Retina (tissue), 1 donor: ENCODE measurements at places on chromosomes 1 and 21.

- no peak for DNase-seq
Observed at GRCh38 chr1:39413902-39414528, 77.4 kb upstream of the BMP8A start.

- no peak for DNase-seq
Observed at GRCh38 chr1:88825721-88826120, 65.6 kb downstream of the GTF2B start.

- DNase-seq = no peak
Observed at GRCh38 chr1:53122201-53122885, 20.1 kb downstream of the SLC1A7 start.

GRCh38 chr21:42161401-42161955 is 57.5 kb upstream of the ABCG1 start:
- no peak for DNase-seq

DNA sequence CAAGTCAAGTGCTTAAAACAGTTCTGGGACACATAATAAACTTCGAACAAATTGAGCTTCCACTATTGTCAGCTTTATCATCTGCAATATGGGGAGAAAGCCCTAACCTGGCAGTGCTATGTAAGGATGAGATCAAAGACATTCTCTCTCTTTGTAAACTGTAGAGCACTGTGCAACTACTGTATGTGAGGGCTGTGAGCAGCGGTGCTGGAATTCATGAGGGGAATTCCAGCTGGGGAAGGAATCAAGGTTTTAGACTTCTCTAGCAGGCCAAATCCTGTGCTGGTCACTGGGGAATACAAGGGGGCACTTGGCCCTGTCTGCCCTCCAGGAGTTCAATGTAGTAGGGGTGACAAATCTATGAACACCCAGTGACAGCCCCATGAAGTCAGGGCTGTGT is 9.3 kb downstream of the FAM151A start:
- DNase-seq = no peak

DNA sequence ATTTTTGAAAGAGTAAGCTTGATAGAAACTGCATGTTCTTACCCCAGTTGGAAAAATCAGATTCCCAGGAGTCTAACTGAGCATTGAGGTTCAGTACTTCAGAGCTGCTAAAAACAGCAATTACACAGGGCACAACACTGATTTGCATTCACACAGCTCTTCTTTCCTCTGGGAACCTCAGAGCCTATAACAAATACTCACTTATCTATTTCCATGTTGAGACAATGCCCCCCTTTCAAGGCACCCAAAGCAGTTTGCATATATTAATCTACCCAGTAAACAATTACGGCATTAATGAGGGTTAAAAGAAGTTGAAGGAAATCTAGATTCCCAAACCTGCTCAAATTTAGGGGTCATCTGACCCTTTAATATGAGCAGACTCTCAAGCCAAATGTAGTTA is 126.9 kb upstream of the SLC35F3 start:
- no peak for DNase-seq
